NCI-H1105 (cell line): ENCODE measurements at places on chromosomes 1 and 21.
A peak's percentile ranks its signal among the peaks of the same experiment; 100 is the strongest.

- no peak for DNase-seq
Observed at GRCh38 chr1:91221017-91221416, 183.6 kb downstream of the HFM1 start.

GRCh38 chr1:226360106-226360746 is 47.7 kb downstream of the PARP1 start:
- DNase-seq: no peak

- DNase-seq: no peak
Observed at GRCh38 chr1:6111991-6112689, 66.5 kb downstream of the KCNAB2 start.

- no peak for DNase-seq
Observed at GRCh38 chr1:77026135-77026534, 158.9 kb downstream of the ST6GALNAC5 start.

GRCh38 chr1:167371030-167371429 is 147.3 kb downstream of the CD247 start:
- peak; percentile 85 for DNase-seq

DNA sequence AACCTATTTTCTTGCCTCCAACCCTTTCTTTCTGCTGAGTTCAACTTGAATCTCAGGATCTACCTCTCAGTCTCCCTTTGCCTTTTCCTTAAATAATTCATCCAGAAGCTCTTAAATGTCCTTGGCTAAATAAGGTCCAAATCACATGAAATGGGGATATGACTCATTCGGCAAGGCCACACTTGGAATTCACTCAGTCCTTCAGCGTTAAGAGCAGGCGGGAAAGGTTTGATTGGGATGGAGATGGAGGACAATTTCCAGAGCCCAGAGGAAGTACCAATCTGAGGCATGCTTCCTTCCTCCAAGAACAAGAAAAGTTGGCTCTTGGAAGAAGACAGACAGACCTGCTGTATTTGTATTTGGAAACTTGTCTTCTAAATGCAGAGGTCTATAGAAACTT is 128.5 kb downstream of the PROX1 start:
- DNase-seq: no peak

GRCh38 chr1:99207216-99207615 is 57.1 kb upstream of the PLPPR4 start:
- no peak for DNase-seq

GRCh38 chr1:206823727-206824126 is 41.7 kb upstream of the IL20 start:
- DNase-seq: no peak

- DNase-seq: no peak
Observed at GRCh38 chr1:218421531-218421930, 76.4 kb downstream of the TGFB2 start.

- DNase-seq: no peak
Observed at GRCh38 chr21:39632796-39633442, 20.2 kb downstream of the B3GALT5 start.

DNA sequence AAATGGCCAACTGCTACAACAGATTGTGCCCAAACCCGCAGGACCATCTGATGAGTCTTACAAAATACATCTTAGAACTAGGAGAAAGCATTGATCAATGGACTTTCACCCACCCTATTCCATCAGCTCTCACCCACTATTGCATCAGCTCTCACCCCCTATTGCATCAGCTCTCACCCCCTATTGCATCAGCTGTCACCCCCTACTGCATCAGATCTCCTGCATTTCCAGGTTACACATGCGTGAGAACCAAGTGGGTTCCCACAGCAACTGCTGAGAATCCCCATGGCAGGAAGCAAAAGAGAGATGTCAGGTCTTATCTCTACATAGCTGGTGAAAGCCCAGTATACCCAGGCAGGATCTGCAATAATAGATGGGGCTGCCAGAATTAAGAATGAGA is 533.5 kb downstream of the LTN1 start:
- DNase-seq: no peak
